ENCODE measurements at places on chromosomes 2 and 18.

DNA sequence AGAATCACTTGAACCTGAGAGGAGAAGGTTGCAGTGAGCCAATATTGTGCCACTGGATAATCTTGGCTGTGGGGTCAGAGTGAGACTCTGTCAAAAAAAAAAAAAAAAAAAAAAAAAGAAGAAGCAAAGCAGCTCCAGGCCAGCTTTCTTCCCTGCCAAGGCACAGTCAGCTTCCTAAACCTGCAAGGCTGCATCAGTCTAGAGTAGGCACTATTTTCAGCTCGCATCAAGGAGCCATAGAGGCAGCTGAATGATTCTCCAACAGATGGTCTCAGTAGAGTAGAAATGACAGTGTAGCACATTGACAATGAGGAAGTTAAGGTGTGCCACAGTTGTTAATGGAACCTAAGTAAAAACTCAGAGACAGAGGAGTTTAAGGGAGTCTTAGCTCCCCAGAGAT is 35.6 kb downstream of the BMP10 start:
- no peak for DNase-seq

DNA sequence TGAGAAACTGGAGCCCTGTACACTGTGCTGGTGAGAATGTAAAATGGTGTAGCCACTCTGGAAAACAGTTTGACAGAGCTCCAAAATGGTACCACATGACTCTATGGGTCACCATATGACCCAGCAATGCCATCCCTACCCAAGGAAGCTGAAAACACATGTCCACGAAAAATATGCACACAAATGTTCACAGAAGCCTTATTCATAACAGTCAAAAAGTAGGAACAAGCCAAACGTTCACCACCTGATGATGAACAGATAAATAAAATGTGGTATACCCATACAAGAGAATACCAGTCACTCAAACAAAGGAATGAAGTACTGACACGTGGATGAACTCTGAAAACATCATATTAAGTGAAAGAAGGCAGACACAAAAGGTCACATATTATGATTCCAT is 4.6 kb downstream of the AFG3L2 start:
- no peak for DNase-seq

- DNase-seq = no peak
Measured at GRCh38 chr2:229849073-229849472, 72.7 kb downstream of the TRIP12 start.

DNA sequence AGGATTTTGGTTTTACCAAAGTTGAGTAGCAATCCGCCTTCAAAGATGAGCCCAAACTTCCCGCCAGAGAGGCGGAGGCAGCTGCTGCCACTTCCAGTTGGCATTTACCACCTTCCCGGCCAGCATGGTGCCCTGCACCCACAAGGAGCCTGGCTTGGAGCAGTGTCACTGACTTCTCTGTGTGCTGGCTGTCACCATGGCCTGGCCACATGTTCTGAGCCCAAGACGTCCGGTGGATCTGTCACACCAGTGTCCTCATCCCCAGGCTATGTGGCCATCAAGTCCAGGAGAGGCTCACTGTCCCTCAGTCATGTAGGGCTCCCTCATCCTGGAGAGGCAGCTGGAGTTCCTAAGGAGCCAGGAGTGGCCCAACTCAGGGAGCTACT is 100.6 kb downstream of the ACKR3 start:
- DNase-seq = no peak

GRCh38 chr2:11399438-11399762 is 55.0 kb upstream of the ROCK2 start:
- DNase-seq = no peak

- DNase-seq = no peak
Measured at GRCh38 chr2:67922080-67922785, 140.6 kb downstream of the C1D start.

- DNase-seq = no peak
Measured at GRCh38 chr2:38185012-38185491, 109.1 kb upstream of the CYP1B1 start.

DNA sequence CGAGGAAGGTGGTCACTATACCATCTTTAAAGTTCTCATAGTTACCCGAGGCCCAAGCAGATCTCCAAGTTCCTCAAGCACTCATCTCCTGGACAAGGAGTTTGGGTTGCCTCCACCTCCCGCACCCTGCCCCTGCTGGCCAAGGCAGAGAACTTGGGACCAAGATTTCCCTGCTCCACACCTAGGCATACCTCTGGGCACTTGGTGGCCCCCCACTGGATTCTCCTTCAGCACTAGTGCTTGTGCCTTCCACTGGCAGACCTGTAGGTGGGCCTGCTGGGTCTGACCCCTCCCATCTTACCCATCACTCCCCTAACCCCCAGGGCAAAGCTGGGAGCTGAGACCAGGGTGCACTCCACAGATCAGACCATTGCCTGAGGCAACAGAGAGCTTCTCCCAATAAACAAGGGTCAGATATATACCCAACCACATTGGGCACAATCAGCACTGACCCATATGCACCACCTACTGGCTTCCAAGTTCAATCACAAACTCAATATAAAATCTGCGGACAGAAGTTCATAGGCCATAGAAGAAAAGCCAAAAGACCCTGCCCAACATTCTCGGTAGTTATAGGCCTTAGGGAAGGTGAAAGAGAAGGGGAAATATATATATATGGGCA is 244.2 kb downstream of the EXOC6B start:
- peak; percentile 11 for DNase-seq

- DNase-seq = no peak
Measured at GRCh38 chr18:79853993-79854364, 56.2 kb downstream of the KCNG2 start.

All from uterus (tissue), 4 donors.